ENCODE measurements at places on chromosomes 3 and 15. TPM values are rescaled to one million over a fixed set of nuclear protein-coding genes. Genes with fewer than 3 reads are reported as not detected.

- H3K4me1 ChIP-seq: no peaks in the 10 kb centered on the region
- no peak for DNase-seq
- no peaks in the 10 kb centered on the region for H3K36me3 ChIP-seq
- no peak overlapping the region for H3K4me3 ChIP-seq
- H3K27ac ChIP-seq: no peak overlapping the region
- no peaks in the 10 kb centered on the region for H3K27me3 ChIP-seq
Measured at GRCh38 chr3:42229266-42229941, 36.6 kb downstream of the CCK start.

DNA sequence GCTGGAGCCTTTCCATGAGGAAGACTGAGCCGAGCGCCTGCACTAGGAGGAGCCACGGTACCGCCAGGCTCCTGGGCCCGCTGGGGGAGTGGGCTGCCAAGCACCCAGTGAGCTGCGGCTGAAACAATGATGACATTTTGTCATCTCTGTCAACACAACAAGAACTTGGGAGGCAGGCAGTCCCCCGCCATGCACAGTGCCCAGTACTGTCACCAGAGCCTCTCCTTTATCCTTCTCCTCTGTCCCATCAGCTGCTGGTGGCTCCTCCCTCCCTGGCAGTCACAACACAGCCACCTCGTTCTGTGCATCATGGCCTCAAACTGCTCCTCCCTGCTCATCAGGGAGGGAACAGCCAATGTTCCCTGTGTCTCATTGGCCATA is 34.0 kb upstream of the PCSK6 start:
- no peak overlapping the region for H3K27ac ChIP-seq
- peaks cover 17% of the 10 kb centered on the region for H3K4me1 ChIP-seq
- no peaks in the 10 kb centered on the region for H3K36me3 ChIP-seq

GRCh38 chr3:128482666-128483656 is 10.0 kb downstream of the GATA2 start:
- no peak for DNase-seq
- peaks cover 28% of the 10 kb centered on the region for H3K4me1 ChIP-seq
- H3K27me3 ChIP-seq: peaks cover 6% of the 10 kb centered on the region

- no peak for DNase-seq
- no peak overlapping the region for H3K27ac ChIP-seq
- H3K4me1 ChIP-seq: no peaks in the 10 kb centered on the region
- no peaks in the 10 kb centered on the region for H3K27me3 ChIP-seq
- no peak overlapping the region for H3K4me3 ChIP-seq
Measured at GRCh38 chr15:38553071-38553470, 11.5 kb downstream of the RASGRP1 start.

- H3K27me3 ChIP-seq: no peaks in the 10 kb centered on the region
- no peaks in the 10 kb centered on the region for H3K36me3 ChIP-seq
- peak overlapping the region; percentile 18 for H3K4me3 ChIP-seq
Measured at GRCh38 chr15:47184003-47184907, 533.0 kb upstream of the SEMA6D start.

The CKMT1B gene
- 13.5 TPM for total RNA-seq

DNA sequence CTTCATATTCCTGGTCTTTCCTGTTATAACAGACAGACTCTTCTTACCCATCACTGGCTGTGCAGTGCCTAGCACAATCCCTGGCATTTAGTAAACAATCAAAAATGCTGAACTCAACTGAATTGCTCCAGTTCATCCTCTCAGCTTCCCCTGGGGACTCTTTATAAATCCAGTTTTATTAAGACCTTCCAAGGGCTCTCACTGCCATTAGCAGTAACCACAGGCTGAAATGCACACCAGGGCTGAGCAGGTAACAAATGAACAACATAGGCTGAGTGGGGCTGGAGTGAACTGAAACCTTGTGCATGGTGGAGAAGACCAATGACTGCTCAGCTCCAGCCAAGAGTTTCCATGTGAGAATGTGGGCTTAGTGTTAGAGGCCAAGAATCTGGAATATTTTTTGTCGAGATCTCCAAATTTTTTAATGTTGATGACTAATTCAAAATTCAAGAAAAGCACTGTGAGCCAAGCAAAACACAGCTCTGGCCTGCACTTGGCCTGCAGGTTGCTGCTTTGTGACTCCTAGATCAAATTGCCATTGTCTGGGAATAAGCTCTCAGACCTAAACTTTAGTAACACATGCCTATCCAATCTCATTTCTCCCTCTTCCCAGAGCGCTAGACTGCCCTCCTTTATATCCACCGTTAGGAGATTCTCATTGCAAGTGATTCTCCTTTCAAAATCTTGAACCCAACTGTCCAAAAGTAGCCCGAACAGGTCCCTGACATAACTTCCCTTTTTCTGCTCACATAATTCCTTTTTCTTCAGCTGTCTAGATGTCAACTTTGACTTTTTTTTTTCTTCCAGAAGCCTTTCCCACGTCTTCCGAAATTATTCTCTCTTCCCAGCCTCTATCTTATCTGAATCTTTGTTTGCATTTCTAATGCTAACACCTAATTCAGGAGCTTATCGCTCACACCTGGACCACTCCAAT is 7.4 kb downstream of the SQOR start:
- no peak for DNase-seq
- peak overlapping the region; percentile 81 for H3K27ac ChIP-seq
- no peak overlapping the region for H3K4me3 ChIP-seq

DNA sequence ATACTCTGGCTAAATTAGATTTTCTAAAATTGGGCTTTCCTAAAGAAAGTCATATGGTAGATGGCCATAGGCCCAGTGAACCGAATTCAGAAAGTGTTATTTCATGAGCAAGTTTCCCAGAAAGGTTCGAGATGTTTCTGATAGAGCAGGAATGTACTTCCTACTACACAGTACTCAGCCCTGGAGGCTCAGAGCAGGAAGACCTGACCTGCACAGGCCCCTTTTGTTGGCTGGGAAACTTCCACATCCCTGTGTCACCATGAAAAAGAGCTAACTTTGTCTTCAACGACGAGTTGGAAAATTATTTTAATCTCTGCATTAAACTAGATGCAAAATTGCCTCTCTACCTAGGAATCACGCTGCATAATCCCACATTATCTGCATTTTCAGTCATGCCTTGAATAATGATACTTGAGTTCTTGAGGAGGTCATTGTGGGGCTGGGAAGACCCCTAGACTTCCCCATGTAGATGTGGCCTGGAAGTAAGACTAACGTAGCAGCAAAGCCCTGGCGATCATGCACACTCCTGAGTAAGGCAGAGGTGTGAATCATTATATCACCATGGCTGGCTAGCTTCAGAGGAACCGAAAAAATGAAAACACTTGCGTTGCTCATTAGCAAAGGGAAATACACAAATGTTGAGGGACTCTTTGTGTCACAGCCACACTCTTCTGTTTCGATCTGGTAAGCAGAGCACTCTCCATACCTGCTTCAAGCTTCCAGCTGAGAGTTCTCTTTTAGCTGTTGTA is 47.1 kb downstream of the CMTM7 start:
- H3K36me3 ChIP-seq: no peaks in the 10 kb centered on the region
- H3K27me3 ChIP-seq: no peaks in the 10 kb centered on the region
- H3K27ac ChIP-seq: no peak overlapping the region
- no peaks in the 10 kb centered on the region for H3K4me1 ChIP-seq
- H3K4me3 ChIP-seq: no peak overlapping the region

The TNNC1 gene
- 10.4 TPM for total RNA-seq

- DNase-seq: no peak
- no peaks in the 10 kb centered on the region for H3K27me3 ChIP-seq
- H3K4me3 ChIP-seq: no peak overlapping the region
- no peaks in the 10 kb centered on the region for H3K4me1 ChIP-seq
Measured at GRCh38 chr15:36458411-36458810, 121.0 kb upstream of the CDIN1 start.

- peaks cover 40% of the 10 kb centered on the region for H3K4me1 ChIP-seq
- no peak for DNase-seq
- H3K27ac ChIP-seq: peak overlapping the region; percentile 82
- H3K36me3 ChIP-seq: no peaks in the 10 kb centered on the region
Measured at GRCh38 chr15:62874959-62875625, 167.5 kb upstream of the TPM1 start.

The FAM81A gene
- total RNA-seq: 0.78 TPM

- DNase-seq: no peak
- peaks cover 22% of the 10 kb centered on the region for H3K4me1 ChIP-seq
Measured at GRCh38 chr3:172751175-172751704, 714 bp downstream of the ECT2 start.

DNA sequence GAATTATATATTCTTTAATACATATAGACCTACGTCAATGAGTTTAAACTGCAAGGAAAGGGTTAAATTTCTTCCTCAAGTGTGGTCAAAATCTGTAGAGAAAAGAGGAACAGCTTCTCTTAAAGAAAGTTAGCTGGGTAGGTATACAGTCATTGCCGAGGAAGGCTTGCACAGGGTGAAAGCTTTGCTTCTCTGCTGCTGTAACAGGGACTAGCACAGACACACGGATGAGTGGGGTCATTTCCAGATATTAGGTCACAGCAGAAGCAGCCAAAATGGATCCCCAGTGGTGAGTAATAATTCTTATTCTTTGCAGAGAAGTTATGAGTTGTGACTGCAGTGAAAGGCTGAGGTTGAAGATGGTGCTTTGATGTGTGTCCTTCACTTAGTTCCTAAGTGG is at the start of gene CD86:
Gene CD86 (plus strand): TSS at position 148 of the 400 bp plus-strand sequence. CDS start 128 bp downstream, at position 276.
- H3K27ac ChIP-seq: no peak within 1 kb of the TSS
- no peaks in the 10 kb centered on the region for H3K27me3 ChIP-seq
- peak; percentile 46 for DNase-seq
- H3K36me3 ChIP-seq: no peaks in the 10 kb centered on the region
- H3K4me3 ChIP-seq: no peak within 1 kb of the TSS

GRCh38 chr3:184710870-184711492 is 883 bp downstream of the MAGEF1 start:
- H3K4me1 ChIP-seq: peaks cover 18% of the 10 kb centered on the region
- DNase-seq: peak; percentile 24
- H3K27me3 ChIP-seq: no peaks in the 10 kb centered on the region
- H3K4me3 ChIP-seq: peak overlapping the region; percentile 39

GRCh38 chr15:78979456-78980320 is 34.8 kb upstream of the CTSH start:
- H3K27ac ChIP-seq: no peak overlapping the region
- no peaks in the 10 kb centered on the region for H3K36me3 ChIP-seq
- DNase-seq: peak; percentile 83
- peaks cover 7% of the 10 kb centered on the region for H3K4me1 ChIP-seq

- H3K27me3 ChIP-seq: peaks cover 6% of the 10 kb centered on the region
- no peak overlapping the region for H3K4me3 ChIP-seq
- H3K36me3 ChIP-seq: no peaks in the 10 kb centered on the region
- no peak overlapping the region for H3K27ac ChIP-seq
- DNase-seq: no peak
- H3K4me1 ChIP-seq: peaks cover 17% of the 10 kb centered on the region
Measured at GRCh38 chr3:127454968-127455367, 135.6 kb downstream of the TPRA1 start.

The CFAP161 gene
- not detected for total RNA-seq

The ACAN gene
- 1.6 TPM for total RNA-seq

GRCh38 chr3:127006781-127007436 is 24.0 kb downstream of the PLXNA1 start:
- H3K27ac ChIP-seq: no peak overlapping the region
- DNase-seq: peak; percentile 22
- H3K4me1 ChIP-seq: peaks cover 8% of the 10 kb centered on the region
- H3K4me3 ChIP-seq: no peak overlapping the region
- peaks cover under 1% of the 10 kb centered on the region for H3K36me3 ChIP-seq

DNA sequence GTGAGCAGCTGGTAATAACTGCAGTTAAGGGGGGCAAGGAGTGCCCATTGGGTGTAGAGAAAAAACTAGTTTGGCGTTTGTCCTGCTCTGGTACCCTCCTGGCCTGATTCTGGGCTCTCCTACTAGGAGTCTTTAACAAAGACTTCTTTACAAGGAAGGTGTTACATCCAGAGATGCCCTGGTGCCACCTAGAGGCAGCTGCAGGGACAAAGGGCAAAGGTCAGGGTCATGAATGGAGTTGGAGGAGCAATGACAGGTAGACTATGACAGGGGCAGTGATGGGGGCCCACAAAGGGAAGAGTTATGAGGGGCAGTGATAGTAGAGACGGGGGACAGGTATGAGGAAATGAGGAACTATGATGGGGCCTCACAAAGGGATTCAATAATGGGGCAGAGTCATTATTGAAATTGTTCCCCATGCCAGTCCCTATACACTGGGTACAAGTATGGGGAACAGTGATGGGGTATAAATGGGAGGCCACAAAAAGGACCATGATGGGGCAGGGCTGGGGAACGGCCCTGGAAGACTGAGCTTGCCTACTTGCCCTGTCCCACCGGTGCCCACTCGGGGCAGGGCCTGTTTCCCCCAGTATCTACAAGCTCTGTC is 7.9 kb downstream of the CCDC71 start:
- peak; percentile 56 for DNase-seq
- no peak overlapping the region for H3K4me3 ChIP-seq
- no peaks in the 10 kb centered on the region for H3K36me3 ChIP-seq
- H3K27me3 ChIP-seq: no peaks in the 10 kb centered on the region

The ITIH4 gene
- 60.7 TPM for total RNA-seq

- no peaks in the 10 kb centered on the region for H3K27me3 ChIP-seq
- no peak for DNase-seq
- H3K4me1 ChIP-seq: peaks cover 9% of the 10 kb centered on the region
- H3K36me3 ChIP-seq: no peaks in the 10 kb centered on the region
- no peak overlapping the region for H3K4me3 ChIP-seq
- H3K27ac ChIP-seq: no peak overlapping the region
Measured at GRCh38 chr15:47388299-47388698, 329.0 kb upstream of the SEMA6D start.

GRCh38 chr3:149152420-149152819 is 23.0 kb downstream of the HPS3 start:
- no peak overlapping the region for H3K27ac ChIP-seq
- no peak for DNase-seq
- no peak overlapping the region for H3K4me3 ChIP-seq
- H3K36me3 ChIP-seq: peaks cover 12% of the 10 kb centered on the region
- no peaks in the 10 kb centered on the region for H3K27me3 ChIP-seq

DNA sequence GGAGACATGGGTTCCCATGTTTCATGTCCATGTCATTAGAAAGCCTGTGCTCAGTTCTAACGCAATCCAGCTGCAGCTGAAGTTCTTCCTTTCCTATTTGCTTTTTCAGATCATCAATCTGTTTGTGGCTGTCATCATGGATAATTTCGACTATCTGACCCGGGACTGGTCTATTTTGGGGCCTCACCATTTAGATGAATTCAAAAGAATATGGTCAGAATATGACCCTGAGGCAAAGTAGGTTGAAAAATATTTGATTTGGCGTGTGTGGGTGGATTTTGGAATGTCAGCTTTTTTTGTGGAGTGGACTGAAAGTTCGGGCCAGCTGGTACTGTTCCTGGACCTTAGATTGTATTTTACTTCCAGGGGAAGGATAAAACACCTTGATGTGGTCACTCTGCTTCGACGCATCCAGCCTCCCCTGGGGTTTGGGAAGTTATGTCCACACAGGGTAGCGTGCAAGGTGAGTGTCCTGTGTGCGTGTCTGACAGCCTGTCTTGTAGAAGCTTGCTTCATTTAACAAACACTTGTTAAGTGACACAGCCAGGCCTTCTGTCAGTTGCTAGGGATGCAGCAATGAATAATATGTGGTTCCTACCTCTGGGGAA is 69.6 kb downstream of the CHDH start:
- no peaks in the 10 kb centered on the region for H3K36me3 ChIP-seq
- H3K27me3 ChIP-seq: no peaks in the 10 kb centered on the region

GRCh38 chr3:121601212-121601812 is 8.1 kb downstream of the FBXO40 start:
- H3K27me3 ChIP-seq: no peaks in the 10 kb centered on the region
- no peak for DNase-seq
- H3K4me3 ChIP-seq: no peak overlapping the region
- no peaks in the 10 kb centered on the region for H3K36me3 ChIP-seq

- H3K36me3 ChIP-seq: no peaks in the 10 kb centered on the region
- DNase-seq: no peak
Measured at GRCh38 chr3:156843071-156843808, 17.1 kb downstream of the LEKR1 start.

The NPAP1 gene
- 0.33 TPM for total RNA-seq

The BOC gene
- 29.6 TPM for total RNA-seq

The CTXN2 gene
- total RNA-seq: 0.52 TPM
